ENCODE measurements at places on chromosomes 11 and 22.
A peak's percentile ranks its signal among the peaks of the same experiment; 100 is the strongest.

GRCh38 chr11:64753380-64754123 lies 6.2 kb downstream of the PYGM start:
- no peak for DNase-seq

DNA sequence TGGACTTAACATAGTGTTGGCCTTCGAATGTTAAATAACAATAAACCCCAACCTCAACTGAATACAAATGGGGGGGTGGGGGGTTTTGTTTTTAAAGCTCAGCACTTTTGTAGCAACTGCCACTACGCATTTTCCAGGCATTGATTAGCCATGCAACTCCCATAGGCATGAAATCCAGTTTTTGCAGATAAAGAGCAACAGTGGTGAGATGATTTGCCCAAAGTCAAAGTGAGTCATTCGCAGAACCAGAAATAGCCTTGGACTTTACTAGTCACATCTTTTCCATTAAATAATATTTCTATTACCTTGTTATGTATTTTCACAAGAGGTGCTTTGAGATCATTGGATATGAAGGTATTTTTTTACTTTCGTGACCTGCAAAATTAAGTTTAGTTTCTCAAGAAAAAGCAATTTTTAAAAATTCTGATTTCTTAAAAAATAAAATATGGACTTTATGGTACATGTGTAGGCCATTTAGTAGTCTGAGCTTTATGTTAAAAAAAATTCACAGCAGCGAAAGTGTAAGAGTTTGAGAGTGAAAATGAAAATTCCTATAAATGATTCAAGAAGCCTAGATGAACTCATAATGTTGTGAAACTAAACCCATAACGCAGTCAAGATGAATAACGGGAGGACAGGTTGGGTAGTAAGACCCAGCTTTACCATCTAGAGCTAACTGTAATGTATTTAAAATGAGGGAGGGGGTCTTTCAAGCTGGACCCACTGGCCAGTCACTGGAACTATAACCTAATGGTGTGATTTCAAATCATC lies 1.9 kb upstream of the PHF21A start:
- DNase-seq, result no peak

GRCh38 chr11:131463649-131464425 lies 93.4 kb downstream of the NTM start:
- DNase-seq, result no peak

GRCh38 chr11:121352251-121352891 lies 59.8 kb downstream of the SC5D start:
- no peak for DNase-seq

DNA sequence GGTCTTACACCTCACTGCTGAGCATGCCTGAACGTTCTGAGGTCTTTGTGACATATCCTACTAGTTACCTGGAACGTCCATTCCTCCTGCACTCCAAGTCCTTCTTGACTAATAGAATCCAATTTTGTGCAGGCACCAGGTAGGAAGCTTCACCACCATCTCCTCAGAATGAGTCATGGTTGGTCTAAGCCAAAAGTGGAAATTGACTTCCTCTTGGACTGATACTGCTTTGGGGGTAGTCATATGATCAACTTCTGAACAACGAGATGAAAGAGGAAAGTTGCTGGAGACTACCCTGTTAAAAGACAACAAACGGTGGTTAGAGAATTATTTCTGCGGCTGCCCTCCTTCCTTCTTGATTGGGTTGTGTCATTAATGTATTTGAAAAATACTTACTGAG lies 374.2 kb upstream of the LARGE1 start:
- DNase-seq, result no peak

- peak; percentile 19 for DNase-seq
These were observed 4.6 kb upstream of the MRGPRG start for GRCh38 chr11:3222941-3223915.

DNA sequence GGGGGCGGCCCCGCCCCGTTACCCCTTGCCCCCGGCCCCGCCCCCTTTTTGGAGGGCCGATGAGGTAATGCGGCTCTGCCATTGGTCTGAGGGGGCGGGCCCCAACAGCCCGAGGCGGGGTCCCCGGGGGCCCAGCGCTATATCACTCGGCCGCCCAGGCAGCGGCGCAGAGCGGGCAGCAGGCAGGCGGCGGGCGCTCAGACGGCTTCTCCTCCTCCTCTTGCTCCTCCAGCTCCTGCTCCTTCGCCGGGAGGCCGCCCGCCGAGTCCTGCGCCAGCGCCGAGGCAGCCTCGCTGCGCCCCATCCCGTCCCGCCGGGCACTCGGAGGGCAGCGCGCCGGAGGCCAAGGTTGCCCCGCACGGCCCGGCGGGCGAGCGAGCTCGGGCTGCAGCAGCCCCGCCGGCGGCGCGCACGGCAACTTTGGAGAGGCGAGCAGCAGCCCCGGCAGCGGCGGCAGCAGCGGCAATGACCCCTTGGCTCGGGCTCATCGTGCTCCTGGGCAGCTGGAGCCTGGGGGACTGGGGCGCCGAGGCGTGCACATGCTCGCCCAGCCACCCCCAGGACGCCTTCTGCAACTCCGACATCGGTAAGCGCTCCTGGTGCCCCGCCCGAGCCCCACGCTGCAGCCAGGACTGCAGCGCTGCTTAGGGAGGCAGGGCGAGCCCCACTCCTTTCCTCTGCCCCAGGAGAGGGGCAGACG lies at the start of gene TIMP3:
TSS of gene TIMP3 (plus strand) at position 169 of the 700 bp plus-strand sequence. CDS start at position 466, 297 bp downstream.
- no peak for DNase-seq

GRCh38 chr11:6635082-6635932 lies 16.1 kb upstream of the TPP1 start:
- DNase-seq, result no peak

GRCh38 chr22:32985899-32986765 lies 72.0 kb downstream of the SYN3 start:
- DNase-seq, result peak; percentile 23

- no peak for DNase-seq
These were observed at the start of gene OR2AG2 for GRCh38 chr11:6771926-6772893. OR2AG2 (minus strand) TSS chr11:6771976; CDS start chr11:6768957, 3,019 bp downstream.

GRCh38 chr11:112632866-112633505 lies 328.2 kb upstream of the NCAM1 start:
- DNase-seq, result no peak

- DNase-seq, result no peak
These were observed 11.2 kb upstream of the NCAM1 start for GRCh38 chr11:112949781-112950575.

GRCh38 chr11:3723014-3723708 lies 52.0 kb upstream of the CHRNA10 start:
- no peak for DNase-seq

DNA sequence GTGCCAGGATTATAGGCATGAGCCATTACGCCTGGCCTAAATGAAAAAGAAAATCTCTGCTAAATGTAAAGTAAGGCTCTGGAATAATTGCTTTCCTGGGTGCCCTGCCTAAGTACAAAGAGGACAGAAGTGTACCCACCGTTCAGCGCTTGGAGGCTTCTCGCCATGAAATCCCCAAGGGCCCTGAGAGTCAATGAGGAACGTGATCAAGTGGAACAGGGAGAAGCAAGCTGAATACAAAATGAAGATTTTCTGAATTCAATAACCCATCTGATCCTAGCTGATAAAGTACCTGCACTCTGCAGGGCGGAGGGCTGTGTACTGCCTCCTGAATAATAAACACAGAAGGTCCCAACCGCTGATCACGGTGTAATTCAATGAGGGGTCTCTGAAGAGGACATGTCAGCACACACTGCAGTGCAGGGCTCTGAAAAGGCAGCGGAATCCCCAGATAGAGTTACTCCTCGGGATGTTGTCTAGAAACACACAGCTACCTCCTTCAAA lies 97.7 kb downstream of the ABTB2 start:
- DNase-seq, result no peak

DNA sequence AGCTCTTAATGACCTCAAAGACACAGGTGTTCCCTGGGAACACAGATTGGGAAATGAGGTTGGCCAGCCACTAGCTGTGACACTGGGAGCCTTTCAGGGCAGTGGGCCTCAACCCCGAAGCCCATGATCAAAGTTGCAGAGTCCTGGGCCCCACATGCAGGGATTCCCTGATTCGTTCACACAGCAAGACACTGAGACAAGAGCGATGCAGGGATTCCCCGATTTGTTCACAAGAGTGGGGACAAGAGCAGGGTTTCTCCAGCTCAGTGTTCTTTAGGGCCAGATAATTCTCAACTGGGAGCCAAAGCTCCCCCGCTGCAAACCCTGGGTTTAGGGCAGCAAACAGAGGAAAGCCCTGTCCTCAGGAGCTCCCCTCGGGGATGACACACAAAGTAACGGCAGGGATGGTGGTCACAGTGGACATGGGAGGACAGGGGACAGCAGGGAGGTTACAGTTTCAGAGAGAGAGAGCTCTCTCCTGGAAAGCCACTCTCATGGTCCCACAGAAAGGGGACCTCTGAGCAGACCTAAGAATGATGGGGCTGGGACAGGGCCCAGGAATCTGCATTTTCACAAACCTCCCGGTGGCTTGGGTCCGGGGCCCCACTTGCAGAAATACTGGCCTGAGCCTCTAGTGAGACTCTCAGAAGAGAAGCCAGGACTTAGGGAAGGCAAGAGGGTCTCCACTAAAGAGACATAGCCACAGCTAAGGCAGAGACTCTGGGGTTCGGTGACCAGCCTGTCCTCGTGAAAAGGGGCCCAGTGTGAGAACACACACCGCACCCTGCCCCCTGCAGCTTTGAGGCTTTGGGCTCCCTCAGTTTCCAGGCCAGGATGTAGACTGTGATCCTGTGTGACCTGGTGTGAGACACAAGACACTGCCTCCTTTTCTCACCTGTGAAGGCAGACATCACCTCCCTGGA lies 7.4 kb upstream of the GNAZ start:
- DNase-seq, result no peak

- no peak for DNase-seq
These were observed 9.9 kb downstream of the LINC01488 start for GRCh38 chr11:69491071-69492031.

GRCh38 chr22:38685761-38686160 lies 4.0 kb downstream of the TOMM22 start:
- DNase-seq, result no peak

DNA sequence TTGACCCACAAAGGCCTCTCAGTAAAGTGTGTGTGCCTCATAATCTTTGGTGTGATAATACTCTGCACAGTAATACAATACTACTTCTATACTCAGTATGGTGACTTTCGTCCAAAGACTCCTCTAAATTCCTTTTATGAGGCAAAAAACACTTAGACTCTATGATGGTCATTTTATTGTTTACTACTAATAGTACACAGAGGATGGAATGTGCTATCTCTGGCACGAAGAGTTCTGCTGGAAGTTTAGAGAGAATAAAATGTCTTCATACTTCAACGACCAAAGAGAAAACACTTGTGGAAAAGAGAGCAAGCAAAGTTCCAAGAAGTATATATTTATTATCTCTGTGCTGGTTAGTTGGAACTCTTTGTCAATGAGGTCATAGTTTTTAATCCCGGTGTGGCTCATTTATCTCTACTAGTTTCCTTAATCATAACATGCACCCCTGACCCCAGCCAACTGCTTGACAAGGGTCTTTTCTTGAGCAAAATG lies 7.5 kb upstream of the CSTF3 start:
- no peak for DNase-seq

DNA sequence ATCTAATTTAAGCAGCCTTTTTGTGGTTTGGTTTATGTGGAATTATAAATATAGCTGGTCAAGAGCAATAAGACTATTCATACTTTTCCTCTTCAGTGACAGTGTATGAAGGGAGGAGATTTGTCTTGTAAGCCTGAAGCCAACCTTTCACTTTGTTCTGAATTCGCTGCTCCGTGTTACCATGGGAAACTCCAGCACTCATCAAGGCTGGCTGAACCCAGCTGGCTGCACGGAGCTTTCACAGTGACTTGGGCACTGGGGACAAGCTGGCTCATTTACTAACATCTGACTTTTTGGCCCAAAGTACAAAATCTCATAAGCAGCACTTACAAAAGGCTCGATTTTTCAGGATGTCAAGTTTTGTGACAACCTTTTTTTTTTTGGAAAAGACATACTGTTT lies 120.4 kb upstream of the GRIA4 start:
- DNase-seq, result no peak

DNA sequence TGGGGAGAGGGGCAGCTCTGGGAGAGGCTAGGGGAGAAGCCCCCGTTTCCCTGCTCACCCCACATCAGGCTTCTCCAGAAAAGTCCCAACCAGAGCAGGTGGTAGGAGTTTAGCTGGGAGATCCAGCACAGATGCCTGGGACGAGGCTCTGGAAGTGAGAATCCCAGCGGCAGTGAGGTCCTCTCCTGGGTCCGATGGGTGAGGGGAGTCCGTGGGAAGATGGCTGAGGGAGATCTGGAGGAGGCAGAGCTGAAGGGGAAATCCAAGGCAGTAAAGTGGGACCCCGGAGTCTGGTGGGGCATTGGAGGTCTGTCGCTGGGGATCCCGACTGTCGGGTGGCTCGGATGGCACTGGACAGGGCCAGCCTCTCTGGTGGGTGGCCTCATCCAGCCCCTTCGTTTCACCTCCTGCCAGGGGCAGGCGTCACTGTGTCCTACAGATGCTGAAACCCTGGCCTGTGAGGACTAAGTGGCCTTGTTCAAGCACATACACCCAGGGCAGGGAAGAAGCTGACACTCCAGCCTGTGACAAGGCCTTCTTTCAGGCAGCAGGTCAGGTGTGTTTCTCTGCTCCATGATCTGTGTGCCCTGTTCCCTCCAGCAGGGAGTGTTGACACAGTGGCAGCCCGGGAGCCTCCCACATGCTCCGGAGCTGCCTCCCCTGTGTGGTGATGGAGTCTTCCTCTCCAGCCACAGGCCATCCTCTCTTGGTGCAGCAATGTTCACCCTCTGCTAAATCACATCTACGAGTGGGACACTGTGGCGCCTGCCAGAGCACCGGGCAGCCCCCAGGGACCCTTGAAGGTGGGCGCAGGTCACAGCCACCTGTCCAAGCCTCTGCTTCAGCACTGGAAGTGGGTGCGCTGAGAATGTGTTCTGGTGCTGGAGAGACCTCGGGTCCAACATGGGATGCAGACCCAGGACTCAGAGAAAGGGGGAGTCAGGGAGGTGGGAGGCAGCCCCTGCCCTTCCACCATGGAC lies 850.8 kb downstream of the BRD1 start:
- no peak for DNase-seq

- no peak for DNase-seq
These were observed 173.3 kb upstream of the PDGFD start for GRCh38 chr11:104337273-104337672.

DNA sequence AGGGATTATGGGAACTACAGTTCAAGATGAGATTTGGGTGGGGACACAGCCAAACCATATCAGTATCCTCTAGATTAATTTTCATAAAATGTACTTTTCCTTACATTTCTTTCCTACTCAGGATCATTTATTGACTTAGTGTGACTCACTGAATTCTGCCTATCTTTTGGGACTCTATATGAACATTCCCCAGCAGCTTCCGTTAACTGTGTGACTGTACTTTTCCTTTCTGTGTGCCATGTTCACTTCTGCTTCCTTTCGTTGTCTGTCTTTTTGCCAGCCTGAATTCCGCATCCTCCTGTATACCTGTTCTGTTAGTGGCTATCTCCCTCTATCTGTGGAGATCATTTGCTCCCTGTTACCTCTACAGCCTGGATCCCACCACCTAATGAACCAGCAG lies 48.8 kb downstream of the SPECC1L start:
- no peak for DNase-seq

DNA sequence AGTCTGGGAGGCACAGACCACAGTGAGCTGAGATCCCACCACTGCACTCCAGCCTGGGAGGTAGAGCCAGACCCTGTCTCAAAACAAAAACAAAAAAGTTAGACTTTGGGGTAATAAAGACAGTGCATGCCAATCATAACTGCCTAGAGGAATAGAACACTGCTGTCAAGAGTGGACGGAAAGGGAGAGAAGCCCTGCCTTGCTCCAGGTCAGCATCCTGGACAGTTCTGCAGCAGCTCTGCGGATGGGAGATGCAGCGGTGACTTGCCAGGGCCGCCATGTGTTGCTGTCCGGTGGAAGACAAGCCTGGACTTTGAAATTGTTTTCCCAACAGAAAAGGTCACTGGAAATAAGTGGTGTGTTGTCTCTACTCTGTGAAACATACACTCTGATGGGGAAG lies 618.2 kb downstream of the TBC1D22A start:
- DNase-seq, result no peak

All from GM12892 (cell line).